ENCODE measurements at places on chromosomes 11 and 22.
A peak's percentile ranks its signal among the peaks of the same experiment; 100 is the strongest.

DNA sequence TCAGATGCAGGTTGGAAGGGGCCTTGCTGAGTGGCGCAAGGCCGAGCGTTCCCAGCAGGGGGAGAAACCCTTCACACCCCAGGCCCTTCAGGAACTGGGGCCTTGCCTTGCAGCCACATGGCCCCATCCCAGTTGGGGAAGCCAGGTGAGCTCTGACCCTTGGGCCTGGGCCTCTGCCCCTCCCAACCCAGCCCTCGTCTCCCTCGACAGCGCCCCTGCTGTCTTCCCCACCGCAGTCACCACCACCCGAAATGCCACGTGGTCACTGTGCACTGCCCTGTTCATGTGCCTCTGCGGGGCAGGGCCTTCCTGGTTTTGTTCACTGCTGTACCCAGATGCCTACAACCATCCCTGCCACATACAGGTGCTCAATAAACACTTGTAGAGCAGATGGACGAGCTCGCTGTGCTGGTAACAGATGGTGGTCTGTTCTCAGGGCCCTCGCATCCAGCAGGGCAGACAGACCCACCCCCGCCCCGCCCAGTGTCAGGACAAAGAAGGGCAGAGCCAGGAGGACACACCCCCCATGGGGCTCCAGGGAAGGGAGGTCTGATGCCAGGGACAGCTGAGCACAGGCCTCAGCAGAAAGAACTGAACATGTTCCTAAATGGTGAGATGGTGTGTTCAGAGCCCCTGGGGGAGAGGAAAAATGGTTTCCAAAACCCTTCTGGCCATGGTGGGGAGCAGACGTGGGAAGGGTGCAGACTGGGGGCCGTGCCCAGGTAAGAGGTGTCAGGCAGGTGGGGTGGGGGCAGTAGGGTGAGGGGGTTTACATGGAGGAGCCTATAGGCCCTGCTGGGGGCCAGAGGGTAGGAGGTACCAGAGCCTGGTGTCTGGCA is 3.7 kb downstream of the POLR2L start:
- DNase-seq: peak; percentile 74

GRCh38 chr11:134639586-134640330 is 227.7 kb upstream of the B3GAT1 start:
- DNase-seq: no peak

- DNase-seq: no peak
Observed at GRCh38 chr11:47924184-47924691, 56.1 kb upstream of the PTPRJ start.

DNA sequence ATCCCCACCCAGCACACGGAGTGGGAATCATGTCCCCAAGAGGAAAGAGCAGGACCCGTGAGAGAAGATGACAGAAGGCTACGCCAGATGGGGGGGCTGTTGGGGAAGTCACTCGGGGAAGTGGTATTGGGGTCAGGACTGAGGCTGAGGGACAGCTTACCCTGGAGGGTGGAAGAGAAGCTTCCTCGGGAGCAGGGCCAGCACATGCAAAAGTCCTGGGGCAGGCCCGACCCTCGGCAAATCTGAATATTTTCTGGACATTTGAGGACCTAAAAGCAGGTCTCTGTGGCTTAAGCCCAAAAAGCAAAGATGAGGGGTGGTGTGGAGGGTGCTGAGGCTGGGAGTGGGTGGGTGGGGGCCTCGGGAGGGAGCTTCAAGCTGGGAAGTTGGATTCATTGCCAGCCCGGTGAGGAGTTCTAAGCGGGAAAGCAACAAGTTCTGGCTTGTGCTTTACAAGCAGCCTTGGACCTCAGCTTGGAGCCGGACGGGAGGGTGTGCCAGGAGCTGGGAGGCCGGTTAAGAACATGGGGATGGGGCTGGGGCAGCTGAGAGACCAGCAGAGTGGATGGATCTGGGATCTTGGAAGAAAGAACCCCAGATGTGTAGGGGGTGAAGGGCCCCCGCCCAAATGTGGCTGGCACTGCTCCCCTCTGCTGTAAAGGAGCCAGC is 34.9 kb downstream of the GRAMD4 start:
- no peak for DNase-seq

GRCh38 chr11:128184981-128185380 is 402.4 kb downstream of the ETS1 start:
- DNase-seq: no peak

GRCh38 chr22:43642319-43643206 is 169.5 kb downstream of the EFCAB6 start:
- DNase-seq: no peak

DNA sequence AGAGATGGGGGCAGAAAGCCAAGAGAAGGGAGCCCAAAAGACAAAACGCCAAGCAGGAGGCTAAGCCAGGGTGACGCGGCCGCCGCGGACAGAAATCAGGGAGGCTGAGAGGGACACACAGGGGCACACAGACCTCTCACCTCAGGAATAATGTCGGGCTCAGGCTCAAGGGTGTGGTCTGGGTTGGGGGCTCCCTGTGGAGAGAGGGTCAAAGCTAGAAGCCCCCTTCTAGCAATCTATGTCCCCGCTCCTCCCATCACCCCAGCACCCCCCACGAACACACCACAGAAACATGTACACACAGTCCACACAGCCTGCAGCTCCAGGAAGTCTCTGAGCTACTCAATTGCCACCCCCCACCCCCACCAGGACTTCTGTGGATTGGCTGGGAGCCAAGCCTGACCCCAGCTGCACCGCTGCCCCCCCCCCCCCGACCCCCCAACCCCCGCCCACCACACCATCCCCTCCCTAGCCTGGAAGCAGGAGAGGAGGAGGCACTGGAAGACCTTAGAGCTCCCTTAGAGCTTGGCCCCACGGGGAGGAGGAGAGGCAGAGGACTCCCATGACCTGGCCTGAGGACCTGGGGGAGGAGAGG is 6.9 kb downstream of the BCL9L start:
- no peak for DNase-seq

DNA sequence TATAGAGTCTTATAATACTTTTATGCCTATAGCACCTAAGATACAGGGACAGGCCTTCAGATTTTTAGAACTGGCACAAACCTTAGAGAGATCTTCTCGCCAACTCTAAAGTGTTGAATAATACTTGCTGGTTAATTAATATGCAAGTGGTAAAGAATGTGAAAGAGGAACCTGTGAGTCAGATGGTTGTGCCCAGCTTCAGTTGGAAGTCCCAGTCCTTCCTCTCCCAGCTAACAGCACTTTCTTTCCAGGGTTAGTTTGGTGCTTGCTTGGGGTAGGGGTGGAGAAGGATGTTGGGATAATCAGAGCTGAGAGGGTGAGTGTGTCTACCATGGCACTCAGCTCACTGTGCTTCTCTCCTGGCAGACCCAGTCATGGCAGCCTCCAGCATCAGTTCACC is 4.9 kb upstream of the TMEM132A start:
- DNase-seq: no peak

- DNase-seq: no peak
Observed at GRCh38 chr11:78424334-78425270, 7.0 kb upstream of the GAB2 start.

GRCh38 chr11:70540196-70540595 is 141.9 kb downstream of the CTTN start:
- DNase-seq: no peak

GRCh38 chr11:57791321-57792059 is 29.9 kb downstream of the CTNND1 start:
- no peak for DNase-seq

GRCh38 chr22:48520884-48521588 is 1306.6 kb downstream of the BRD1 start:
- DNase-seq: no peak

DNA sequence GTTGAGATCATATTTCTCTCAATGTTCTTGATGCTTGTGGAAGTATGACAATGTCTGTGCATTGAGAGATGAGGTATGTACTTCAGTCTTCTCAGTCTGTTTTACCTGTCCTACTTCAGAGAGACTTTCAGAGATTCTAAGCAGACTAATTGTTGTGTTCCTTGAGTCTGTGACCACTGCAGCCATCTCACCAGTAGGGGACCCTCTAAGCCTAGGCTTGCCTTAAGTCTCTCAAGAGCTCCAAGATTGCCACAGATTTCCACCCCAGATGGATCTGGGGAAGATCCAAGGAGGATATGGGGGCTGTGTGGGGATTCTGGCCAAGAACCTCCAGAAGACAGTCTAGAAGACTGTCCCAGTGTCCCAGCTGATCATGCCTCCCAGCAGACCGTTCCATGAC is 179.9 kb upstream of the PLET1 start:
- DNase-seq: no peak

All from DMS 273 treated with DMSO at 0.1 percent for 48 hours (cell line).